ENCODE measurements at places on chromosomes 5 and 9. TPM values are rescaled to one million over a fixed set of nuclear protein-coding genes. Genes with fewer than 3 reads are reported as not detected.

Gene C9orf50
- polyA plus RNA-seq, result 0.07 TPM

Gene LRRC19
- not detected for polyA plus RNA-seq

Gene KCNV2
- polyA plus RNA-seq, result not detected

Gene COL5A1
- polyA plus RNA-seq, result 54.6 TPM

Gene KIF12
- 0.54 TPM for polyA plus RNA-seq

Gene ATP6V1G1
- polyA plus RNA-seq, result 159 TPM

Gene SOHLH1
- 0.36 TPM for polyA plus RNA-seq

Gene CLIC3
- 1.1 TPM for polyA plus RNA-seq

Gene IFNK
- polyA plus RNA-seq, result not detected

Gene LCN6
- 1.6 TPM for polyA plus RNA-seq

Gene PAEP
- 0.57 TPM for polyA plus RNA-seq

Gene NME5
- 6.2 TPM for polyA plus RNA-seq

Gene PAX5
- 0.02 TPM for polyA plus RNA-seq

Gene SLC45A2
- not detected for polyA plus RNA-seq

Gene IFNA13
- polyA plus RNA-seq, result 0.12 TPM

Gene CRHBP
- 4.6 TPM for polyA plus RNA-seq

Gene PKN3
- 1.3 TPM for polyA plus RNA-seq

Gene TRPM6
- 0.06 TPM for polyA plus RNA-seq

Gene ARID3C
- polyA plus RNA-seq, result not detected

Gene PAPPA
- 2.9 TPM for polyA plus RNA-seq

Gene TAF1L
- polyA plus RNA-seq, result 0.03 TPM

Gene ADAMTSL2
- polyA plus RNA-seq, result 0.27 TPM

Gene PTPRD
- polyA plus RNA-seq, result 21.7 TPM

Gene LRRC26
- not detected for polyA plus RNA-seq

Gene MYMK
- not detected for polyA plus RNA-seq

Gene ESM1
- polyA plus RNA-seq, result 1.5 TPM

Gene ACTBL2
- polyA plus RNA-seq, result not detected

Gene OSMR
- 47.9 TPM for polyA plus RNA-seq

Gene GABBR2
- polyA plus RNA-seq, result 0.22 TPM
